ENCODE measurements at places on chromosomes 1 and 21.

GRCh38 chr1:185442050-185442449 lies 125.0 kb upstream of the IVNS1ABP start:
- no peak for DNase-seq

DNA sequence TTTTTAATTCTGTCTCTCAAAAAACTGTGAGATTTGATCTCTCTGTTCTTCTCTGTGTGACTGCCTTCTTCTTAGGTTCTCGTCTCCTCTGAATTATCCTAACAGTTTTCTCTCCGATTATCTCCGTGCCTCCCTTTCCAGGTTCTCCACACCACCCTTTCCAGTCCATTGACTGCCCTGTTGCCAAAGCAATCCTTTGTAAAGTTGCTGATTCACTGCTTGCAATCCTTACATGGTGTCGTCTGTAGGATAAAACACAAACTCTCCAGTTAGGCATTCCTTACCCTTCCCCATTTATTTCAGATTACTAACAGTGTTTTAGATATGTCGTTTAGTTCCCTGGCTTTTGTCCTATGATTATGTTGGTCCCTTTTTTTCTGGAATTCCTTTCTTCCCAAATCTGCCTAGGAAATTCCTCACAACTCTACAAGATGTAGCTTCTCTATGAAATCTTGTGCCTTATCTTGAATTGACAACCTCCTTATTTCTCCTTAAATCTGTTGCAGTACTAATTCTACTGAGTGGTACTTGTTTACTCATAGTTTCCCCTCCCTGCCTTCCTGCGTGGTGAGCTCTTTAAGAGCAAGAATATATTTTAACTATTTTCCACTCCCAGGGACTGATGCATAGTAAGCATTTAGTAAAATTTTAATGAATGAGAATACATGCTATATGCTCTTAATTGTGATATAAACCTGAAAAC lies 22.3 kb downstream of the RCOR3 start:
- DNase-seq = no peak

GRCh38 chr21:14452031-14452726 lies 69.2 kb upstream of the HSPA13 start:
- no peak for DNase-seq

DNA sequence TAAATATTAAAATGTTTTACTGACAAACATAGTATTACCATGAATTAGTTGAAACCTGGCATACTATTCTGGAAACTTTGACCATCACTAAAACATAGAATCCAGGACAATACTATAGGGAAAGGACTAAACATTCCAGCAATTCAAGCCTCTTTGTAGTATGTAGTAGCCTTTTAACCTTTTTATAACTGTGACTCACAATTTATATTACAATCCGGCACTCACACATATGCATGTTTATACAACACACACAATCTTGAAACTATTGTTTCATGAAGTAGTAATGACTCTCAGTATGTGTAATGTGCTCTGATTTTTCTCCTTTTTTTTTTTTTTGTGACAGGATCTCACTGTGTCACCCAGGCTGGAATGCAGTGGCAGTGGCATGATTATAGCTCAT lies 64.3 kb downstream of the ANKRD13C start:
- no peak for DNase-seq

- DNase-seq = no peak
These were observed 54.6 kb downstream of the CATSPERE start for GRCh38 chr1:244515680-244516079.

GRCh38 chr1:119141020-119141424 lies 569 bp upstream of the WARS2 start:
- no peak for DNase-seq

DNA sequence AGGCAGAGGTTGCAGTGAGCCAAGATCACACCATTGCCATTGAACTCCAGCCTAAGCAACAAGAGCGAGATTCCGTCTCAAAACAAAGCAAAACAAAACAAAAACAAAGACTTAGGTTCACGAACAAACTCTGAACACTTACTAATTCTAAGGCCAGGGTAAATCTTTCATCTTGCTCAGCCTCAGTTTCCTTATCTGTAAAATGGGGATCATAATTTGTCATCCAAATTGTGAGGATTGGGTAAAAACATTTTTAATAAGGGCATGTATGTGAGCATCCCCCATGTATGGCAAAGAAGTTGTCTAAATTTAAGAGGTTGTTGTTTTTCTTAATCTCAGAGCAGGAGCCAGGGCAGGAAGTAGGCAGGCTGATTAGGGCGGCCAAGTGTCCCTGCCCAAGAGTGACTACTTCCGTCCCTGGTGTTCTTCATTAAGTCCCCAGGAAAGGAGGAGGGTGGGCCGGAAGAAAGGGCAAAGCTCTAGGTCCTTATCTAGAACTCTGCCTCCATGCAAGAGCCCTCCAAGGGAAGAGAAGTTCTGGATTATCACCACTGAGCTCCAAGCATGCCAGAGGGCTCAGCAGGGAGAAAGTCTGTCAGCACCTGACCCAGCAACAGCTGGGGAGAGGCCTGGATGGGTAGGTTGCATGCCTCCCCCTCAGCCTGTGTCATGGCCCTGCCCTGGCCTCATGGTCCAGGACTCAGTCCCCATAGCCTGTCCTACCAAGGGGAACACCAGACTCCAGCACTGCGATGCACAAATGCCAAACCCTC lies 49.9 kb upstream of the CLIC4 start:
- DNase-seq = no peak

- no peak for DNase-seq
These were observed 166.1 kb downstream of the RERE start for GRCh38 chr1:8651236-8651890.

GRCh38 chr1:180751921-180752320 lies 120.1 kb downstream of the XPR1 start:
- no peak for DNase-seq

DNA sequence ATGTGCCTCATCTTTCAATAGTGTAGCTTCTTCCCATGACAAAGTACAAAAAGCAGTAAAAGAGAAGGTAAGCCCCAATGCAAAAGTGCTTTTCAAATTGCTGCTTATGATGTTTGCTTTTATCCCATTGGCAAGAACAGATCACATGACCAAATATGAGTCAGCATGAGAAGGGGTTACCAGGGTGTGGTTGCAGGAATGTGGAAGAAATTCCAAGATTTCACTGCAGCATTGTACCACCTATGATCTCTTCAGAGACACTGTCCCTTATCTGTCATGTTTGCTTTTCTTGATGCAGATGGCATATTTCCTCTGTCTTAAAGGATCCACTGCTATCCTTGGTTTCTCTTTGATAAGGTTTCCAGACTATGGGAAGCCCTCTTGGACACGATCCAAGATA lies 1006.9 kb upstream of the PRMT6 start:
- DNase-seq = no peak

DNA sequence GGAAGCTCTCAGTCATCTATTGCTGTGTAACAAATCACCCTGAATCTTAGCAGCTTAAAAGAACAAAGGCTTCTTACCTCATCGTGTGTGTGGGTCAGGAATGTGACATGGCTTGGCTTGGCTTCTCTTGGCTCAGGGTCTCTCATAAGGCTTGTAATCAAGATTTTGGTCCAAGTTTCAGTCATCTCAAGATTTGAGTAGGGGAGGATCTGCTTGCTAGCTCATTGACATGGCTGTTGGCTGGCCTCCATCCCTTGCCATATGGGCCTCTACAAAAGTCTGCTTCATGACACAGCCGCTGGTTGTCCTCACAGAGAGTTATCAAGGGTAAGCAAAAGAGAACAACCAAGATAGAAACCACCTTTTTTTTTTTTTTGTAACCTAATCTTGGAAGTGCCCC lies 207.7 kb downstream of the PTPRC start:
- DNase-seq = no peak

DNA sequence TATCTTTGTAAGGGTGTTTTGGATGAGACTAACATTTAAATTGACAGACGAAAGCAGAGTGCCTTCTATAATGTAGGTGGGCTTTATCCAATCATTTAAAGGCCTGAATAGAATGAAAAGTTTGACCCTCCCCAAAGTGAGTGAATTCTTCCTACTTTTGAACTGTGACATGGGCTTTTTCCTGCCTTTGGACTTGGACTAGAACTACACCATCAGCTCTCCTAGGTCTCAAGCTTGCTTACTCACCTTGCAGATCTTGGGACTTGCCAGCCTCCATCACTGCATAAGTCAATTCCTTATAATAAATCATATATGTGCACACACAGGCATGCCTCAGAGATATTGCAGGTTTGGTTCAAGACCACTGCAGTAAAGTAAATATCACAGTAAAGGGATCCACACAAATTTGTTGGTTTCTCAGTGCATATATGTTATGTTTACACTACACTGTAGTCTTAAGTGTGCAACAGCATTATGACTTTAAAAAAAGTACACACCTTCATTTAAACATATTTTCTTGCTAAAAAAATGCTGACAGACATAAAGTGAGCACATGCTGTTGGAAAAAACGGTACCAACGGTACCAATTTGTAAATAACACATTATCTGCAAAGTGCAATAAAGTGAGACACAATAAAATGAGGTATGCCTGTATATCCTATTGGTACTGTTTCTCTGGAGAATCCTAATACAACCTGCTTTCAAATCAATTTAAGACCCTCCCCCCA lies 51.6 kb upstream of the ATF3 start:
- DNase-seq = no peak

- no peak for DNase-seq
These were observed 47.5 kb downstream of the SYDE2 start for GRCh38 chr1:85153149-85153891.

DNA sequence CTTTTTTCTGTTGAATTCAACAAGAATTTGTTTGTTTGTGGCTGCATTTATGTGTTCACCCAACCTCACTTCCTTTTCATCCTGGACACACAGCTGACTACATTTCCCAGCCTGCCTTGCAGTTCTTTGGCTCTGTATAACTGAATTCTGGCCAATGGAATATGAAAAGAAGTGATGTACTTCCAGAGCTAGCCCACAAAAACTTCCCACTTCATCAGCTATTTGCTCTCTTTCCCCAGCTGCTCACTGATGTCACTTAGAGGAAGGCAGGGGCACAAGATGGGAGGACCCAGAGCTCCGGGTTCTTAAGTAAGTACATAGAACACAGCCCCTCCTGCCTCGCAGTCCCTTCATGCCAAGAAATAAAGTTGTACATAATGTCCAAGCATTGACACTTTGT lies 235.0 kb upstream of the FGGY start:
- no peak for DNase-seq

- no peak for DNase-seq
These were observed 42.1 kb upstream of the PLA2G2C start for GRCh38 chr1:20228314-20228825.

- DNase-seq = no peak
These were observed 18.9 kb downstream of the FCRL2 start for GRCh38 chr1:157758018-157758417.
